Bronchial epithelial cell (primary cell): ENCODE measurements at places on chromosomes 2 and 18.

DNA sequence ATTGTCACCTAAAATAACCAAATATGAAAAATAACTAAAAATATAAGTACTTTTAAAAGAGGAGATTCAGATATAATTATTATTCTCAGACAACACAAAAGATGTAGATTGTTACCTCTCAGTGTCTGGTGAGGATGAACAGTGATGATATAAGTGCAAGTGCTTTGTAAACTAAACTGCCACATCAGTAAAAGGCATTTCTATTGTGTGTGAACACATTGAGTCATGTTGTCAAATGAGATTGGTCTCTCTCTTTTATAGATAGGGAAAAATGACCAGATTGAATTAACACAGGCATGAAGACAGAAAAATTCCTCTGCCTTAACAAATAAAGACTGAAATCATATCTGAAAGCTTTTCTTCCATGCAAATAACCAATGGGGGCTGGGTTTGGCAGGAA is 182.4 kb upstream of the TMEFF2 start:
- no peak for DNase-seq

- DNase-seq = no peak
Measured at GRCh38 chr2:189465076-189465475, 23.8 kb downstream of the WDR75 start.

- DNase-seq = peak; percentile 40
Measured at GRCh38 chr2:197378494-197379307, 56.1 kb downstream of the SF3B1 start.

- DNase-seq = no peak
Measured at GRCh38 chr2:25339211-25339674, 2.5 kb downstream of the DNMT3A start.

GRCh38 chr2:223591596-223591995 is 10.6 kb downstream of the SCG2 start:
- no peak for DNase-seq

DNA sequence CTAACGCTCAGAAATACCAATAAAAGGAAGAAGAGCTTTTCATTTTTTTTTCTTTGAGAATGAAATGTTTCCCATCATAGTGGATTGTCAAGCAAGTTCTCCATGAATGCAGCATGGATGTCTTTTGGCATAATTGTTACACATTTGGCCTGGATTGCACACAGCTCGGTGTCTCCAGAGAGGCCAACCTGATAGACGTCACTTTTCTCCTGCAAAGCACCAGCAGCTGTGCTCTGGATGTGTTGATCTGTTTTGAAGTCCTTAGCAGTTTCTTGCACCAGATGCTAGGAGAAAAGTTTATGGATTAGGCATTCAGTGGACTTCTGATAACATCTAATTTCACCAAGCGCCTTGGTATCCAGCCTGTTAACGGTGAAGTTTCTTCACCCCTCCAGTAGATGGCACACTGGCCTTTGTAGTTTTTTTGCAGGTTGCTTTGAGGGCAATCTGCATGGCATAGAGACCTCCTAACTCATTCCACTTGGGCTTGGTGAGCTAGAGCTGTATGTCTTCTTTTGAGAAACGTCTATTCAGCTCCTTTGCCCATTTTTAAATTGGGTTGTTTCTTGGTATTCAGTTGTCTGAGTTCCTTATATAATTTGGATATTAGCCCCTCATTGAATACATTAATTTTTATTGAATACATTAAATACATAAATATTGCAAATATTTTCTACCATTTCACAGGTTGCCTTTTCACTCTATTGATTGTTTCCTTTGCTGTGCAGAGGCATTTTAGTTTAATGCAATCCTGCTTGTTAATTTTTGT is 59.7 kb downstream of the PTH2R start:
- DNase-seq = peak; percentile 42

DNA sequence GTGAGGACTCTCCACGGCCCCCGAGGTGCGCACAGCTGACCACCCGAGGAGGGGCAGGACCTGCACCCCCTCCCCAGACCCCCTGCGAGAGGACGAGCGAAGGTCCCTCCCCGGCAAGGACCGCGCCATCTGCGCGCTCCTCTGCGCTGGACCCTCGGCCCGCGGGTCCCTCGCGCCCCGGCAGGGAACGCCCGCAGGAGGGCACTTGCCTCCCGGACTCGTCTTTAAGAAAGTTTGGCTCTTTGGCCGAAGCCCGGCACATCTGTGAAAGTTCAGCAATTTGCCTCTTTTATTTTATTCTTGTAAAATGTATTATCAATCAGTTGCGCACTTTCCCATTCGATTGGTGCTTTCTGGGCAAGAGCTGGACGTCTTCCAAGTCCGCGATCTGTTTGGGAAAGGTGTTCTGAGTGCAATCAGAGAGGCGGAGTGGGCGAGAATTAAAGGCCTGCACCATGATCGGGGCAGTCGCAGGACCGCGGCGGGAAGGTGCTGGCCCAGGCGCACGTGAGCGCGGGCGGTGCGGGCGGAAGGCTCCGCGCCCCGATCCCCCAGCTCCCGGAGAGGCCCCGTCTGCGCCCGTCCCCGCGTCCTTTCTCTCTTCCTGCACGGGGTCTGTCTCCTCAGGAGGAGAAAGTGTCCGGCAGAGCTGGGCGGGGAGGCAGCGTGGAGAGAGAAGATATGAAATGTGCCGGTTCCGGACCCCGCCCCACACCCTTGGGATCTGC is 1.6 kb upstream of the ALKAL2 start:
- no peak for DNase-seq

- DNase-seq = peak; percentile 54
Measured at GRCh38 chr2:120675460-120676130, 60.1 kb upstream of the GLI2 start.

GRCh38 chr18:7017013-7017412 is 100.6 kb downstream of the LAMA1 start:
- no peak for DNase-seq

- DNase-seq = no peak
Measured at GRCh38 chr2:196434217-196434616, 205.3 kb upstream of the CCDC150 start.

GRCh38 chr18:54351186-54351585 is 6.5 kb downstream of the STARD6 start:
- DNase-seq = no peak

DNA sequence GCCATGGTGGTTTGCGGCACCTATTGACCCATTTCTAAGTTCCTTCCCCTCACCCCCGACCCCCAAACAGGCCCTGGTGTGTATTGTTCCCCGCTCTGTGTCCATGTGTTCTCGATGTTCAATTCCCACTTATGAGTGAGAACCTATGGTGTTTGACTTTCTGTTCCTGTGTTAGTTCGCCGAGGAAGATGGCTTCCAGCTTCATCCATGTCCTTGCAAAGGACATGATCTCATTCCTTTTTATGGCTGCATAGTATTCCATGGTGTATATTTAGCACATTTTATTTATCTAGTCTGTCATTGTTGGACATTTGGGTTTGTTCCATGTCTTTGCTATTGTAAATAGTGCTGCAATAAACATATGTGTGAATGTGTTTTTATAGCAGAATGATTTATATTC is 183.6 kb downstream of the GBX2 start:
- DNase-seq = no peak

GRCh38 chr2:206647985-206648384 is 5.7 kb downstream of the FAM237A start:
- no peak for DNase-seq

DNA sequence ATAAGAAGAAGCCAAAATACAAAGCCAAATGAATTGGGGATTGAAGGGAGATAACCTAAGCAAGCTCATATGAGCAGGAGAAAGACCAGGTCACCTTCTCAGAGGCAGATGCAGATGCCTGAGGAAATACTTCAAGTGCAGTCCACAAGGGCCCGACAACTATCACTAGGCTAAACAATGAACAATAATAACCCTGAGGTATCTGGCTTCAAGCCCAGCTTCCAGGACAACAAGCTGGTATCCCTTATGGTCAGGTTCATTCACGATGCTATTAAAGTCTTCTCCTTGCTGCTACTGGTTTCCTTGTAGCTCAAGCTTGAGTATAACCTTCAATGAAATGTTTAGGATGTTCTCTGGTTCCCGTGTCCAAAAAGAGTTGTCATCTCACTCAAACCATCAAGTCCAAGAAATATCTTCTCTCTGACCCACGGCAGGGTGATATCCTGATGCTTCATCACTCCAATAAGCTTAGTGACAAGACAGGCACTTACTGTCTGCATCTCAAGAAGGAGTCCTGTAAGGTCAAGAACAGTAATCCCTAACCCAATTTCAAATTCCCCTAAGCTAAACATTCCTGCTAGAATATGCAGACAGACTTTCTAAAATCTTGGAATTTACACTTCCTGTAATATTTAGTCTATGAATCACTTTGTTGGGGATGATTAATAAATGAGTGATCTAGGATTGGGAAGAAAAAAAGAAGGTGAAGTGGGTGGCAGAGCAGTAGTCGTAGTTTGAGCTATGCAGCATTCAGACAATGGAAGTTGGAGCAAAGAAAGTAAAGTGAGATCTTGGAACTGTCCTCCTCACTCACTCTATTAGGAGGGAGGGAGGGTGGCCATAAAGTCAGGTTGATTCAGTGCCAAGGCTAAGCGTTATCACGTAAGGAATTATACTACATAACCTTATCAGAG is 33.1 kb downstream of the CHN1 start:
- peak; percentile 90 for DNase-seq

DNA sequence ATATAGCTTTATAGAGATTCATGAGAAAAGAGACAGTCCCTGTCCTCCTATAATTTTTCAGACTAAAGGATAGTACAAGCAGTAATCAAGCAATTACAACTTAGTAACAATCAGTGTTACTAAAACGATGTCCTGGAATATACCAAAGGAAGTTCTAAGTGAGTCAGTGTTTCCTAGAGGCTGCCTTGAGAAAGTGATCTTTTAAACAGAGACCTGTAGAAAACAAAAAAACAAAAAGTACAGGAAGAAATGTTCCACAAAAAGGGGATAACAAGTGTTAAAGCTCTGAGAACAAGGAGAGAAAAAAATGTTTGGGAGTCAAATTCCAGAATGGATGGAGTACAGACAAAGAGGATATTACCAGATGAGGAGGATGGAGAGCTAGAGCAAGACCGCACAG is 556.4 kb downstream of the ERBB4 start:
- DNase-seq = no peak

DNA sequence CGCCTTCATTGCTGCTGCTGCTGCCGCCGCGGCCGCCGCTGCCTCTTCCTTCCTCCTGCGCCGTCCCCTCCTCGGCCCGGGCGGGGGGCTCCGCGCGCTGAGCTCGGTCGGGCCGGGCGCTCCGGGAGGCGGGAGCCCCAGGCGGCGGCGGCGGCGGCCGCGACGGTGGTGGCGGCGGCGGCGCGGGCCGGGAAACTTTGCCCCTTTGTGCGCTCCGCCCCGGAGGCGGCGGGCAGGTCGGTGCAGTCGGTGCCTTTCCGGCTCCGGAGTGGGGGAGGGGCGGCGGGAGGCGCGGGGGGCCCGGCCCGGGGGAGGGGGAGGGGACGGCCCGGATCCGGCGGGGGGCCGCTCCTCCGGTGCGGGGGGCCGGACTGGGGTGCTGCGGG is 205 bp downstream of the TET3 start:
- DNase-seq = no peak

DNA sequence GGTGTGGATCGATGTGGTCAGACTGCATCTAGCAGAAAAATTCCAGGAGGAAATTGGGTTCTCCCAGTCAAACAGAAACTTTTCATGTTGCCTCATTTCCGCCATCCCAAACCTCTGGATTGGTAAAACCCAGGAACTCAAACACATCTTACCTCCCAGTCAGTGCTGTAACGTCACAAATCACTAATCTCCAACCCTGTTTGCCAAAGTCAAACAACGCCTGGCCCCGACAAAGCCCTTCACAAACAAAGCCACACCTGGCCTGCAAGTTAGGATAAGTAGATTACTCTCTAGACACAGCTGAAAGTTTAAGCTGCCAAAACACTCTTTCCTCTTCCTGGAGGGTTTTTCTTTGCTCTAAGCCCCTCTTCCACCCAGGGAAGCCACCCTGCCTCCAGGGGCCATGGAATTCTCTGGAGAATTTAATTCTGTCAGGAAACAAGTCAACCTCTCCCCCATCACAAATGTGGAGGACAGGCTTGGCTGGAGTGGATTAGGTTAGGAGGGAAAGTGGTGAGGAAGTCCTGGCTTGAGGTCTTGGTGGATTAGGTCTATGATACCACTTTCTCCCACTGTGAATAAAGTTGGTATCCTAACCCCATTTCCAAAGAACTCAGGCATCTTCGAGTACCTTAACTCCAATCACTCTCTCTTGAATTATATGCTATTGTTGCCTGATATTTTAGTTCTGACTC is 86.7 kb downstream of the LYPD6B start:
- peak; percentile 60 for DNase-seq

GRCh38 chr2:161170958-161171932 is 11.0 kb downstream of the TANK start:
- DNase-seq = peak; percentile 68

GRCh38 chr2:105380432-105381100 is 18.3 kb downstream of the FHL2 start:
- no peak for DNase-seq

GRCh38 chr18:79792988-79793355 is 4.8 kb upstream of the KCNG2 start:
- DNase-seq = no peak

DNA sequence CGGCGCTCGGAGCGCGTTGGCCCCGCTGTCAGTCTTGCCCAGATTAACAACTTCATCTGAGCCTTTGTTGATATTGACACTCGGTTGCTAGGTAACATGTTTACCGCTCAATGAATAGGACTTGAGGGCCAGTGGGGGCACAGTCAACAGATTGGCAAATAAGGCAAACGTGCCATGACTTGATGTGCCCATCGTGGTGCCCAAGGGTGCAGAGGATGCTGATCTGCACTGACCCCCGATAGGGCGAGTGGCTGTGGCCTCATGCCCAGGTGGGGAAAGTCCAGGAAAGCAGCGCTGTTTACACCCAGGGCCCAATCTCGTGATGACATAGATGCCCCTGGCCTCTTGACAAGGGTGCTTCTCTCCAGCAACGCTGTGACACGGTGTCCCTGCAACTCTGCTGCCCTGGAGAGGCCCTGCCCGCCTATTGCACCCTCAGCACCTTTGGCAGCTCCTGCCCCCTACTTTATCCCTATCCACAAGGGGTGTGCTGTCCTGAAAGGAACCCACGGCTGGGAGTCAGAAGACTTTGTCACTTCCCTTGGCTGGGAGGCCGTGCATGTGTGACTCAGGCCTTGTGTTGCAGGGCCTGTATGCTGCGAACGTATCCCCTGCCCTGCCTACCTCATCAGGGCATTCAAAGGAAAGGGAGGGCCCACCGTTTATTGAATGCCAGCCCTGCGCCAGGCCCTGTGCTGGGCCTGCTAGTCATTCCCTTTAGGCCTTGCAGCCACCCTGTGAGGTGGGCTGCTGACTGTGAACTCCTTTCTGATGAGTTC is 158.0 kb downstream of the INHBB start:
- peak; percentile 77 for DNase-seq

GRCh38 chr2:223247136-223247535 is 195.1 kb downstream of the KCNE4 start:
- DNase-seq = peak; percentile 50

- DNase-seq = no peak
Measured at GRCh38 chr2:186467421-186467820, 18.6 kb upstream of the ZC3H15 start.

GRCh38 chr2:158518084-158518483 is 61.3 kb downstream of the PKP4 start:
- DNase-seq = peak; percentile 33

GRCh38 chr2:68726100-68726499 is 8.5 kb upstream of the ARHGAP25 start:
- DNase-seq = no peak

- no peak for DNase-seq
Measured at GRCh38 chr18:21109936-21110712, 1.5 kb downstream of the ROCK1 start.

GRCh38 chr2:121078899-121079298 is 206.1 kb downstream of the TFCP2L1 start:
- no peak for DNase-seq
